ENCODE measurements at places on chromosomes 6 and 20.

DNA sequence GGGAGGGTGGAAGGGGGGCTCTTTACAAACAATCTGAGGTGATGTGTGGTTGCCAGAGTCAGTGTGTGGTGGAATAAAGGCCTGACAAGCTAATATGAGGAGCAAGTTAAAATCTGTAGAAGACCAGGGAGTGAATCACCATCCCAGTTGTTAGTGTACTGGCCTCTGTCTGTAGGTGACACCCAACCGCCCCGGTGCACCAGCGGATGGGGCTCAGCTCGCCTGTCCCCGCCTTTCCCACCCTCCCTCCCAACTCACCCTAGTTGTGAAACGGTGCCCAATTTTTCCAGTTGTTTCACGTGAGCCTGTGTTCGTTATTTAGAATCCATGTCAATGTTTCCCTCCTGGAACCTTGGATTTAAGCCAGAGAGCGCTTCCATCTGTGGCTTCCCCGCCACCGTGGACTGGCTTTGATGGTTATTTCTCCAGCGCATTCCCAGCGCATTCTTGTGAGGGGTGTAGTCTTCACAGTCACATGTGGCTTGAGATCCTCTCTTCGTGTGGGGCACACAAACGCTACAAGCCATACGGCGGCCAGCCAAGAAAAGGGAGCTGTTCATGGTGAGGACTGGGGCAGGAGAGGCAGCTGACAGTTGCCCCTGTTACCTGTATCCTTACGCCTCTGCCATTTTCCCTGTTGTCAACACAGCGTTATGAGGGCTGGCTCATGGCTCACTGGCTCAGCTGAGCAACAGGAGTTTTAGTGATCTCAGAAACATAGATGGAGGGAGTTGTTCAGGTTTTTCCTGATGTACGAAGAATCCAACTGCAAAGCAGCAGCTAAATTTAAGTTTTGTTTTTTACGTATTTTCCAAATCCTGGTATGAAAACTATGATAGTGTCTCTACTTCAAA lies 137.6 kb downstream of the ZDHHC14 start:
- DNase-seq = peak; percentile 68

DNA sequence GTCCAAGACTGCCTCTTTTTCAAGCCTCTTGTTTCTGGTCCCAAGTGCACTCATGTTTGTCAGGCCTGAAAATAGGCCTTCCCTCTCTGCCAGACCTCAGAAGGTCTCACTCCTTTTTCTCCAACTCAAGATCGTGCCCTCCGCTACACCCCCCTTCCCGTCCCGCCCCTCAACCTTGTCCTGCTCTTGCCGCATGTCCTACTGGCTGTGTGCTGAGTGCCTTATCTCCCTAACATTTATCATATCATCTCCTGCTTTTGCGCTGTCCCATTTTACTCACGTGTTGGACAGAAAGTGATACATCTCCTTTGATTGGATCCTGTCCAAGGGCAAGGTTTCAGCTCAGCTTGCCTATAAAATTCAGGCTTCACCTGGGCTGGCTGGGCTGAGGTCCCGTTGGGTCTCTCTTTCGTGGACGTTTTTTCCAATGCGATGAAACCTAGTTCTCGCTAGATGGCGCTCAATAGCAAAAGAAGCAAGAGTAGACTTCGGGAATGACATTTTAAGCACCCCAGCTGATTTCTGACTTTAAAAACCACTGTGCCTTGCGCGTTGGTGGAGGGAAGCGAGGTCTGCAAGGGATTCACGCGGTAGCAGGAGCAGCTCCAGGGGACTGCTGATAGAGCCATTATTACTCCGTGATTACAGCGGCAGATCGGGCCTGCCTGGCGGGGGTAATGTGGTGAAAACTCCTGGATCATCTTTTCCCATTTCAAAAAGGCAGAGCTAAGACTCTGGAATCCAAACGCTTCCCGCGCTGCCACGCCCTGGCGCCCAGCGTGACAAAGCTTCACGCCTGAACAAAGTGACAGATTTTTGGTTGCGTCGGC lies 137.6 kb downstream of the IMPG1 start:
- peak; percentile 79 for DNase-seq

GRCh38 chr6:151374036-151374683 lies 17.2 kb downstream of the ZBTB2 start:
- DNase-seq = no peak

DNA sequence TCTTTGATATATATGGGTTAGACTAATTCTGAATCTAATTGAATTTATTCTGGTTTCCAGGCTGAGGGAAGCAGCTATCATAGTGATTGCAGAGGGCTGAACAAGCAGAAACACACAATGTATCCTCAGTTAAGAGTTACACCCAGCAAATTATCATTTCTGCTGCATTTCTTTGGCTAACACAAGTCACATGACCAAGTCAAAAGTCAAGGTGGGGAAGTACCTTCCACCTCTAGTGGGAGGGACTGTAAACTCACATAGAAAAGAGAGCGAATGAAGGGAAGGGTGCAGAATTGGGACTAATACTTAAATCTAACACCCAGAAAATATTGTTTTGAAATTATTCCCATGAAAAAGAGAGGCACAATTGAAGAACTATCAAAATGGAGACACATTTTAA lies 719.7 kb upstream of the MMS22L start:
- DNase-seq = no peak

DNA sequence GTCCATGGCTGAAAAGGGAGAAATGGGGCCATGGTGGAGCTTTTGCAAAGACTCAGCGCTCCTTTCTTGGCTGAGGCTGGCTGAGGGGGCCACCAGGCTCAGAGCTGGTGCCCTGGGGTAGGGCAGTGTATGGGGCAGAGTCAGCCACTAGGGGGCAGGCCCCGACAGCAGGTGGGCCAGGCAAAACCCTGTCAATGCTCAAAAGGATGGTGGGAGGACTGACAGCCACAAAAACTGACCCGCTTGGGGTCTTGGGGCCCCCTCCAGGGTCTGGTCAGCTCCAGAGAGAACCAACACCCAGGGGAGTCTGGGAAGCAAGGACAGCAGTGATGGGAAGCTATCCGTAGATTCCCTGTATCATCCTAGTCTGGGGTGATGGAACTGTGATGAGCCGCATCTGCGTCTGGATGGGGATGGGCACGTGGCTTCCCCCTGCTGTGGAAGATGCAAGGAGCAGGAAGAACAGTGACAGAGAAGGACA lies 306.9 kb downstream of the DHX35 start:
- peak; percentile 21 for DNase-seq

GRCh38 chr20:34797012-34797995 lies 28.1 kb downstream of the NCOA6 start:
- no peak for DNase-seq

DNA sequence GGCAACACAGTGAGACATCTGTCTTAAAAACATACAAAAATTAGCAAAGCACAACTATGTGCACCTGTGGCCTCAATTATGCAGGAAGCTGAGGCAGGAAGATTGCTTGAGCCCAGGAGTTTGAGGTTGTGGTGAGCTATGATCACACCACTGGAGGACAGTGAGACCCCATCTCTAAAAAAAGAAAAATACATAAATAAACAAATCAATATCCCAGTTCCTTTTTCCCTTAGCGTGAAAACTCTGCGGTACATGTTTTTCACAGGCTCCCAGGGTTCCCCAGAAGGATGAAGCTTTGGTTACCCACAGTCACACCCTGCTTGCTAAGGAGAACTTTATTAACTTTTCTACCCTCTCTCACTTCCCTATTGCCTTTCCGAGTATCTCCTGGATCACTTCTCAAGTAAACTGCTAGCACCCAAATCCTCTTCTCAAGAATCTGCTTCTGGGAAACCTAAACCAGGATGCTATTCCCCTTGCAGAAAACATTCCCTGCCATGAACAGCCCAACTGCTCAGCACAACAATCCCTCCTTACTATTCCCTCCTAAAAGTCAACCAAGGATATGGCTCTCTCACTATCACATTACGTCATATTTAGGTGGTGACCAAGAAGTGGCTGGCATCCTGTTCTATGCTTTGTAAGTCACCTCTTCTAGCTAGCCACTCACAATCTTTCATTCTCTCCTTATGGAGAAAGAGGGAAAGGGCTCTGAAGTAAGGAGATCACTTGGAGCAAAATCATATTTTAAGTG lies 122.4 kb downstream of the IPCEF1 start:
- no peak for DNase-seq

- no peak for DNase-seq
These were observed 517.0 kb downstream of the BTBD3 start for GRCh38 chr20:12434672-12435071.

- DNase-seq = no peak
These were observed 341.1 kb upstream of the ZFP64 start for GRCh38 chr20:52532674-52533073.

GRCh38 chr6:43636308-43636659 lies 644 bp downstream of the MAD2L1BP start:
- no peak for DNase-seq

GRCh38 chr6:167547751-167548150 lies 222.9 kb downstream of the TTLL2 start:
- no peak for DNase-seq

DNA sequence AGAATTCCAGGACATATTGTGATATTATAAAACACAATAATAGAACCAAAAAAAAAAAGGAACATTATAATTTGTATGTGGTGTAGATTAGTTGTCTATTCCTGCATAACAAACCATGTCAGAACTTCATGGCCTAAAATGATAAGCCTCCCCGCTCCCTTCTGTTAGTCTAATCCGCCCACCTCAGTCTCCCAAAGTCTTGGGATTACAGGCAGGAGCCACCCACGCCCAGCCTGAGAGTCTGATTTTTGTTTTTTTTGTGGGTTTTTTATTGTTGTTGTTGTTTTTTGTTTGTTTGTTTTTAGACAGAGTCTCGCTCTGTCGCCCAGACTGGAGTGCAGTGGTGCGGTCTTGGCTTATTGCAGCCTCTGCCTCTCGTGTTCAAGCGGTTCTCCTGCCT lies 61.1 kb upstream of the C20orf144 start:
- DNase-seq = no peak

GRCh38 chr20:3887876-3888620 lies 1.1 kb upstream of the PANK2 start:
- DNase-seq = no peak

GRCh38 chr6:169800116-169800667 lies 48.8 kb downstream of the ERMARD start:
- no peak for DNase-seq

Measured in NCI-H1694 (cell line).